ENCODE measurements at places on chromosomes 11 and 22.

GRCh38 chr22:47784367-47784983 lies 1022.0 kb downstream of the TBC1D22A start:
- no peak for DNase-seq

GRCh38 chr11:131240421-131240820 lies 130.0 kb upstream of the NTM start:
- no peak for DNase-seq

DNA sequence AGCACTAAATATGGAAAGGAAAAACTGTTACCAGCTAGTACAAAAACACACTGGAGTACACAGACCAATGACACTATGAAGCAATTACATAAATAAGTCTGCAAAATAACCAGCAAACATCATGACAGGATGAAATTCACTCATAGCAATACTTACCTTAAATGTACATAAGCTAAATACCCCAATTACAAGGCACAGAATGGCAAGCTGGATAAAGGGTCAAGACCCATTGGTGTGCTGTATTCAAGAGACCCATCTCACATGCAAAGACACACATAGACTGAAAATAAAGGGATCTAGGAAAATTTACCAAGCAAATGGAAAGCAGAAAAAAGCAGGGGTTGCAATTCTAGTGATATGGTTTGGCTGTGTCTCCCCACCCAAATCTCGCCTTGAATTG lies 44.0 kb upstream of the CALCA start:
- no peak for DNase-seq

GRCh38 chr11:58576887-58577471 lies 1.3 kb upstream of the LPXN start:
- peak; percentile 65 for DNase-seq

DNA sequence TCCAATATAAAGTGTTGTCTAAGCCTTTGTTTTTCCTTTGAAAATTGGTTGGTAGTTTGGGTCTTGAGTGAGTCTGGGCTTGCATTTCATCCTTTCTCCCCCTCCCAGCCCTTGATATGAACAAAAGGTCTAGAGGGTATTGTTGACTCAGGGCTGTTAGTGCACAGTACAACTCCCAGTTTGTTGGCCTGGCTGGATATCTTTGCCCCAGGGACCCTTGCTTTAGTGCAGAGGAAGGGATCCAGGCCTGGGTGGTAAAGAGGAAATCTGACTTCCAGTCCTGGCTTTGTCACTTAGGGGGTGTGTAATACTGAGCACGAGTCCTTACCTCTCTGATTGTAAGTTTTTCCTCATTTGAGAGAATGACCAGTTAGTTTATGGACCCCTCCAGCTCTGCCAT lies 330.4 kb downstream of the TMEM135 start:
- no peak for DNase-seq

GRCh38 chr22:39512026-39512425 lies 8.3 kb upstream of the ATF4 start:
- no peak for DNase-seq

DNA sequence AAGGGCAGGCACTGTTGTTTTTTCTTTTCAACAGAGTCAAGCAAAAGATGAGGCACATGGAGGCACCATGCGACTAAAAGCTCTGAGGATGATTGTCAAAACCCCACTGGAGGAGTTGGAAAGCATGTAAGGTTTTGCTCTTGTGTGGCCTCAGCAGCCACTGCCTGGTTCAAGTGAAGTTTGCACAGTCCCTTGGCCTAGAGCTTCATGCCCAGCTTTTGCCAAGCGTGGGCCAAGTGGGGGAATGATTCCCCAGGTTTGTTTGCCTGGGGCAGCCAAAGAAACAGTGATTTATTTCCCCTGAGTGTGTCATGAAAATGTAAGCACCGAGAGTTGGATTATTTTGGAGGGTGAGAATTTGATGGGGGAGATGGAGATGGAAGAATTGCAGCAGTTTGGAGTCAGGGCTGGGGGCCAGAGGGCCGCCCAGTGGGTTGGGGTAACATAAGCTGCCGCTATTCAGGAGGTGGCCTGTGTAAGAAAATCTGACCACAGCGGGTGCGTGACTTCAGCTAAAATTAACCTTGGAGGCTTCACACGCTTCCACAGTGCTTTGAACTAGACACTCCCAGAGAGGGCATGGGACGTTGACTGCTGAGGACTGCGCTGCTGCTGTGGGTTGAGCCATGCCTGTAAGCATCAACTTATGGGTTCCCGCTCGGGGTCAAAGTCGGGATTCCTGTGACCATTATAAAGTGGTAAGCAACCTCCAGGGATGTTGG lies 100.7 kb downstream of the NAV2 start:
- DNase-seq = no peak

GRCh38 chr11:11520231-11521015 lies 101.4 kb downstream of the GALNT18 start:
- DNase-seq = no peak

Measured in eye (tissue), 1 donor.